ENCODE measurements at places on chromosomes 11 and 22. TPM values are rescaled to one million over a fixed set of nuclear protein-coding genes. Genes with fewer than 3 reads are reported as not detected.

UBASH3B gene
- total RNA-seq = 33.7 TPM

MS4A3 gene
- total RNA-seq = not detected

TUB gene
- total RNA-seq = not detected

CRYBA4 gene
- total RNA-seq = not detected

FAR1 gene
- 38.1 TPM for total RNA-seq

SRPRA gene
- total RNA-seq = 160 TPM

C11orf16 gene
- not detected for total RNA-seq

OR10D3 gene
- not detected for total RNA-seq

TRPM5 gene
- total RNA-seq = 0.60 TPM

TBX10 gene
- total RNA-seq = not detected

SPDYC gene
- not detected for total RNA-seq

ELF5 gene
- not detected for total RNA-seq

BRD1 gene
- 80.9 TPM for total RNA-seq

DNA sequence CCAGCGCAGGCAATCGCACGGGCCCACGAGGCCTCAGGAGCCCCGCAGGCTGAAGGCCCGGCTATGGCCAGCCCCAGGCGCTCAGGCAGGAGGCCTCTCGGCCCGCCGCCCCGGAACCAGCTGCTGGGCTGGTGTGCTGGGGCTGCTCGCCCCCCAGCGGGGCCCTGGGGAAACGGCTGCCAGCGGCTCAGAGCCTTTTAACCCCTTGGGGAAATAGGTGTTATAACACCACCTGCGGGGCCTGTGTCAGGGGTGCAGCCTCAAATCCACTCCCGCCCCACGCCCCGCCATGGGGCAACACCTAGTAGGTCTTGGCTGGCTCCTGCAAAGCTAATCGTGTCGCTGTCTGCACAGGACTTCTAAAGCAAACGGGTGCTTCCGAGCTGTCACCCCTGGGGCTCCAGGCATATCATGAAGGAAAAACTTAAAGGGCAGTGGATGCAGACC lies 237.4 kb downstream of the TTC28 start:
- H3K36me3 ChIP-seq = no peaks in the 10 kb centered on the region
- no peaks in the 10 kb centered on the region for H3K27me3 ChIP-seq
- peak; percentile 72 for DNase-seq
- peak overlapping the region; percentile 82 for H3K27ac ChIP-seq
- H3K4me3 ChIP-seq = peak overlapping the region; percentile 93
- H3K4me1 ChIP-seq = peaks cover 20% of the 10 kb centered on the region

DNA sequence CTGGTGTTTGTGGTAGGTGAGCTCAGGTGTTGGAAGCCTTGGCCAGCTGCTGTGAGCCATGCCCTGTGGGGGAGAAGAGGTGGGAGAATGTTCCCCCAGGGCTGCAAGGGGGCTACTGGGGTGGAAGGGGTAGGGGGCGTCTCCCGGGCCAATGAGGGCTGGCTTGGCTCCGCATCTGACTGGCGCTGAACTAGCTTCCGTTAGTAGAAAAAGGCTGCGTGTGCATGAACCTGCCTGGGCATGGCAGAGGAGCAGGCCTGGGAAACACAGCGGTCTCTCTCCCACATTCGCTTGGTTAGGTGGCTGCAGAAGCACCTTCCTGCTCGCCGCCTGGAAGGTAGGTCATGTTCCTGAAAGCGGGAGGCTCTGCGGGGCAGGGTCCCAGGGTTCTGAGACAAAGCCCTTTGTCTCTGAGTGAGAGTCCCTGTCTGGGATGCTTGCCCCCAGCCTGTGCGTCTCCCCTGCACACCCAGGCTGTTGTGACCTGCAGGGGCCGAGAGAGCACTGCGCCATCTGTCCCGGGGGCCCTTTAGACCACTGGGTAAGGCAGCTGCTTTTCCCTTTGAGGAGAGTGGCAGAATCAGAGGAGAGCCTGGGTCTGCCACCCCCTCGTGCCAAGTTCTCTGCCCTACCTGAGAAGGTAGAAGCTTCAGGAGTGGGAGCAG lies 178.8 kb downstream of the ST3GAL4 start:
- H3K4me3 ChIP-seq = no peak overlapping the region
- no peak for DNase-seq
- H3K27ac ChIP-seq = no peak overlapping the region
- H3K4me1 ChIP-seq = no peaks in the 10 kb centered on the region

DNA sequence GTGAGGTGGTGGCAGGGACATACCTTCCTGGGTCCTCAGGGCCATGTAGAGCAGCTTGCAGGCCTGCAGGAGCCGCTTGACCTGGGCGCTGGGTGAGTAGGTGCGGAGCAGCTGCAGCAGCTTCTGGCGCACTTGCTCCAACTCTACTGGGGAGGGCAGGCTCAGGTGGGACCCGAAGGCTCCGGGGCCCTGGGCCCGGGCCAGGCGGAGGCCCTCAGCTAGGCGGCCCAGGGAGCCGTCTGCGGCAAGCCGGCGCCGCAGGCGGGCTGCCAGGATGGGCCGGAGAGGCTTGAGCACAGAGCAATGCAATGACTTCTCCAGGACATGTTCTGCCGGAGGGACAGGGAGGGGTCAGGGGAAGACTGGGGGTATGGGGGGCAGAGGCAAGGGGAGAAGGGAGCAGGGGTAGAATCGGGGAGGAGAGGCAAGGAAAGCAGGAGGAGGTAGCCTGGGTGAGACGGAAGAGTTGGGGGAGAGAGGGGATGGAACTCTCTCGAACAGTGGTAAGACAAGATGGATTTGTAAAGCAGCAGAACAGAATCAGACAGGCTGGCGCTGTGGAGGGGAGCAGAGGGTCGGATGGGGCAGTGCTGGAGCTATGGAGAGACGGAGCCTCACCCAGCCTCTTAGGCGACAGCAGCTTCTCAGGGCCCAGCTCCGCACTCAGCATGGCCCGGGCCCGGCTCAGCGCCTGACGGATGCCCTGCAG lies 2.2 kb downstream of the RIN1 start:
- peaks cover 9% of the 10 kb centered on the region for H3K36me3 ChIP-seq
- peaks cover 21% of the 10 kb centered on the region for H3K4me1 ChIP-seq
- DNase-seq = no peak
- H3K27ac ChIP-seq = no peak overlapping the region
- H3K27me3 ChIP-seq = no peaks in the 10 kb centered on the region

DNA sequence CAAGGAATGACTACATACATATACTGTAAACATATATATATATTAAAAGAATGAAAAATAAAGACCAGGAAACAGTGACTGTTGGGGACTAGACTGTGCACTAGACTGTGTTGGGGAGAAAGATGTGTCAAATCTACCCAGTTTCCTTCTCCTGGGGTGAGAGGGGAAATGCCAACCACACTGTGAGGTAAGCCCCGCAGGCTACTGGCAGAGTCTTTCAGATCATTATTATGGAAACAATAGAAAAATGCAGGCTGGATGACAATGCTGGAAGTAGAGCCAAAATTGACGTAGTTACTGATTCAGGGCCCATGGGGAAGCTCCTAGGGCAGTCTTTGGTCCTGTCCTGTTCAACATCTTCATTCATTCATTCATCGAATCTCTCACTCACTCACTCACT lies 101.4 kb downstream of the C11orf58 start:
- DNase-seq = no peak
- no peaks in the 10 kb centered on the region for H3K4me1 ChIP-seq
- no peaks in the 10 kb centered on the region for H3K36me3 ChIP-seq
- H3K4me3 ChIP-seq = no peak overlapping the region

DNA sequence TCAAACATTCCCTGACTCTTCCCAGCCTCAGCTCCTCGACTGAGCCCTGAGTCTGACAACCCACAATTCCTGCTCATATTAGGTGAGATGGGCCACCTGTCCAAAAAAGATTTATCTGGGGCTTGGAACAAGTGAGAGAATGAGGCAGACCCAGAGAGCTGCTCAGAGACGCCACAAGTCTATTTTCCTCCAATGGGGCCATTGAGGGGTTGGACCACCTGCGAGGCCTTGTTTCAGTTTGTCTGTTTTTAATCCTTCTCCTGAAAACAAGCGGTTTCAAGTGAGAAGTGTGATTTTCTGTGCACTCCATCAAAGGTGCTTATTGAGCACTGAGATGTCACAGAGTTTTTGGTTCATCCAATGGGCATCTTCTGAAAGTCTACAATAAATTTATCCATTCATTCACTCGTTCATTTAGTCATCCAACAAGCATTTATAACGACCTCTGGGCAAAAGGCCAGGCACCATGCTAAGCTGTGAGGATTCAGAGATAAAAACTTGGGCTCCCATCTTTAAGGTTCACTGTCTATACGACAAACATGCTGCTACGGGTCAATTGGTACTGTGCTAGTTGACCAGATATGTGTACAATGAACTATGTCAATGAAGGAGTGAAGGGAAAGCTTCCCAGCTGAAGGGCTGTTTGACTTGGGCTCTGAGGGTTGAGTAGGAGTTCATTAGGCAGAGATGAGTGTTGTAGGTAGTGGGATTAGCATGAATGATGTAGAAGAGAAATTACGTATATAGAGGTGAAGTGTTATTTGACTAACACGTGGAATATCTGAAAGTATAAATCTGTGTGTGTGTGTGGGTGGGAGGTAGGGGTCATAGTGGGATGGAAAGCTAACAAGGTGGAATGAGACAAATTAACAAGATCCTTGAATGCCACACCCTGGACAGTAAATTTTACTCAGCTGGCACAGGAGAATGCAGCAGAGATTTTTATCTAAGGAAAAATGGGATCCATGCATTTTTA lies 168.9 kb downstream of the MIAT start:
- H3K27me3 ChIP-seq = no peaks in the 10 kb centered on the region
- peaks cover 6% of the 10 kb centered on the region for H3K36me3 ChIP-seq
- no peak for DNase-seq
- H3K4me1 ChIP-seq = no peaks in the 10 kb centered on the region
- no peak overlapping the region for H3K27ac ChIP-seq

GRCh38 chr11:69442012-69442806 lies 39.3 kb upstream of the LINC01488 start:
- no peak for DNase-seq
- H3K27me3 ChIP-seq = peaks cover 14% of the 10 kb centered on the region
- H3K4me3 ChIP-seq = no peak overlapping the region
- no peak overlapping the region for H3K27ac ChIP-seq

GRCh38 chr11:67043572-67044349 lies 12.9 kb upstream of the RHOD start:
- H3K4me1 ChIP-seq = no peaks in the 10 kb centered on the region
- no peak for DNase-seq
- no peaks in the 10 kb centered on the region for H3K36me3 ChIP-seq

- H3K27me3 ChIP-seq = no peaks in the 10 kb centered on the region
- no peak for DNase-seq
- no peak overlapping the region for H3K27ac ChIP-seq
Measured at GRCh38 chr11:7467652-7468051, 17.7 kb upstream of the OLFML1 start.

DNA sequence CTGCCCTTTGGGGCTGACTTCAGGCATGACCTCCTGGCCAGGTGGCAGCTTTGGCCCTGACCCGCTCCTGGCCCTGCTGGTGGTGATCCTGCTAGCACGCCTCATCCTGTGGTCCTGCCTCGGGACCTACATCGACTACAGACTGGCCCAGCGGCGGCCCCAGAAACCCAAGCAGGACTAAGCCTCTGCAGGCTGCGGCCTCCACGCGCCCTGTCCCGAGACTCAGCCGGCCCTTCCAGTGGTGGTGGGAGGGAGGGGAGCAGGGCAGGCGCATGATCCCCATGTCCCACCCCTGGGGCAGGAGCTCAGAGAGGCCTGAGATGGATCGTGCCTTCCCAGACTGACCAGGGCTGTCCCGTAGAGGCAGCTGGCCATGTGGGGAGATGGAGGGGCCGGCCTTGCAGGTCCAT lies 2.1 kb downstream of the SMIM38 start:
- no peak for DNase-seq
- peaks cover 2% of the 10 kb centered on the region for H3K4me1 ChIP-seq
- no peak overlapping the region for H3K27ac ChIP-seq
- no peak overlapping the region for H3K4me3 ChIP-seq

- no peaks in the 10 kb centered on the region for H3K36me3 ChIP-seq
- H3K4me1 ChIP-seq = peaks cover 44% of the 10 kb centered on the region
- no peaks in the 10 kb centered on the region for H3K27me3 ChIP-seq
- no peak overlapping the region for H3K4me3 ChIP-seq
Measured at GRCh38 chr11:35786188-35786587, 123.6 kb downstream of the TRIM44 start.

DNA sequence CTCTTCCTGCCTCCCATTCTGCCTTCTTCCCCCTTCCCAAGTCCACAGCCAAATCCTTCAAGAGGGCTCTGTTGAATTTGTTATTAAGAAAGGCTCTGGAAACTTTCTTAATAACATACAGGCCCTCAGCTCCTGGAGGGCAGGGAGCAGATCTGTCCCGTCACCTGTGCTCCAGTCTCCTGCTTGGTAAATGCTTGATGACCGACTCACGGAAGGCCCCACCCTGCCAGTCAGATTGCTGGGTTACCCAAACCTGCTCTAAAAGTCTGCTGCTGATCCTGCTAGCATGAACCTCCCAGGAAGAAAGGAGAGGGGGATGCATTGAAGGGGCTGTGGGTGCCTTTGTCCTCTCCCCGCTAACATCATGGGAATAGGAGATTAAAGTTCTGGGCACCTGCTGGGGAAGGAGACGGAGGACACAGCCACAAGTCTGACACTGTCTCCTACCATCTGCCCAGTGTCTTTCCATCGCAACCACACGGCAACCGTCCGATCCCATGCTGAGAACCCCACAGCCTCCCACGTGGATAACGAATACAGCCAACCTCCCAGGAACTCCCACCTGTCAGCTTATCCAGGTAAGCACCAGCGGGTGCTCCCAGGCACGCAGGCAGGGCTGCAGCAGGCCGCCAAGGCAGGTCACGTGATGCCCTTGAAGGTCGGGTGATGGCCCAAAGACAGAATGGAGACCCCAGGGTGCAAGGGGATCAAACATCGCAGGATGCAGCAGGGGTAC lies 22.5 kb downstream of the CD5 start:
- no peak for DNase-seq
- H3K4me3 ChIP-seq = no peak overlapping the region
- peaks cover 29% of the 10 kb centered on the region for H3K36me3 ChIP-seq
- peak overlapping the region; percentile 78 for H3K27ac ChIP-seq

GRCh38 chr11:3700410-3700809 lies 29.2 kb upstream of the CHRNA10 start:
- H3K27me3 ChIP-seq = no peaks in the 10 kb centered on the region
- H3K36me3 ChIP-seq = peaks cover 4% of the 10 kb centered on the region
- no peak overlapping the region for H3K4me3 ChIP-seq
- no peak overlapping the region for H3K27ac ChIP-seq

- DNase-seq = no peak
- no peak overlapping the region for H3K27ac ChIP-seq
- H3K4me1 ChIP-seq = no peaks in the 10 kb centered on the region
- no peaks in the 10 kb centered on the region for H3K27me3 ChIP-seq
Measured at GRCh38 chr11:133408402-133408801, 123.9 kb downstream of the OPCML start.

GRCh38 chr11:2783536-2784082 lies 83.8 kb upstream of the KCNQ1OT1 start:
- H3K27me3 ChIP-seq = no peaks in the 10 kb centered on the region
- no peaks in the 10 kb centered on the region for H3K4me1 ChIP-seq
- peaks cover 2% of the 10 kb centered on the region for H3K36me3 ChIP-seq
- H3K4me3 ChIP-seq = no peak overlapping the region
- no peak overlapping the region for H3K27ac ChIP-seq
